ENCODE measurements at places on chromosomes 16 and 17.

DNA sequence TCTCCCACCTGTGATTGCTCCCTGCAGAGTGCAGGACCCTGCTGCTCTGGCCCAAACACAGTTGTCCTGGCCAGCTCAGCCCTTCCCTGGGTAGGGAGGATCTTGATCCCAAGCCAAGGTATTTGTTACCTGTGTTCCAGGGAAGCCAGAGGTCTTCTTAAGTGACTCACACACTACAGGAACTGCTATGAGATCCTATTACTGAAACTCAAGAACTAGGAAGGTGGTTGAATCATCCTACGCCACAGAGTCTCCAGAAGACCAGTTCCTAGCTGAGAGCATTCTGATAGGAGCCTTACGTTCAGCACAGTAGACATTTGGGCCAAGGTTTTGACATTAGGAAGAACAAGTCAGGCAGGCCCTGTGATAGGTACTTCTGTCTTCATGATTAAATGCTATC, 12.0 kb downstream of the CHST6 start:
- DNase-seq, result no peak

- DNase-seq, result no peak
Observed at GRCh38 chr16:30010844-30011713, at the start of gene DOC2A. DOC2A (minus strand) TSS chr16:30011027; CDS start chr16:30010222, 805 bp downstream.

- DNase-seq, result no peak
Observed at GRCh38 chr16:30407804-30408534, 563 bp downstream of the ZNF771 start.

GRCh38 chr17:38419508-38419981, 8.7 kb upstream of the ARHGAP23 start:
- no peak for DNase-seq

- DNase-seq, result no peak
Observed at GRCh38 chr17:80396157-80397033, 18.6 kb upstream of the ENDOV start.

- no peak for DNase-seq
Observed at GRCh38 chr16:68907781-68908181, 64.5 kb downstream of the TANGO6 start.

- DNase-seq, result no peak
Observed at GRCh38 chr16:78437352-78437968, 338.0 kb downstream of the WWOX start.

GRCh38 chr16:49195237-49195548, 86.4 kb downstream of the CBLN1 start:
- DNase-seq, result no peak

GRCh38 chr17:1865252-1866037, 35.6 kb downstream of the RPA1 start:
- DNase-seq, result no peak

DNA sequence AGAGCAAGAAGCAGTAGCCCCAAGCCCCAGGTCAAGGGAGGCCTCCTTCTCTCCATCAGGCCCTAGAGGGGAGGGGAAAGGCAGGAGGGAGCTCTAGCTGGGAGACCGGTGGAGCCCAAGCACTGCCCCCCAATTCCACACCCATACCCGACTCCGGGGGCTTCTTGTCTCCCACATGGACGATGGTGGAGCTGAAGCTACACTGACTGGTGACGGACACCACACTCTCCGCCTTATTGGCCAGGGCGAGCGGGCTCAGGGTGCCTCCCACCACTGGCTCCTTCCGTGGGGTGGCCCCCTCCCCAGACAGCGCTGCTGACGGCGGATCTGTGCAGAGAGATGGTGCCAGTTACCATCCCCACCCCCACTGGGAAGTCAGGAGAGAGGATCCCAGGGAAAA, 6.4 kb downstream of the PER1 start:
- no peak for DNase-seq

- no peak for DNase-seq
Observed at GRCh38 chr17:79831265-79832217, 7.7 kb downstream of the CBX4 start.

- DNase-seq, result no peak
Observed at GRCh38 chr16:59324462-59324861, 590.3 kb upstream of the GOT2 start.

All from stimulated activated CD8-positive, alpha-beta memory T cell treated with anti-CD3 and anti-CD28 coated beads, Interleukin-7, amount 100 ng/mL, for 1 hour (primary cell).